ENCODE measurements at places on chromosomes 3 and 15.
A peak's percentile ranks its signal among the peaks of the same experiment; 100 is the strongest.

- DNase-seq = no peak
These were observed 144.2 kb upstream of the ABHD17C start for GRCh38 chr15:80550908-80551260.

GRCh38 chr3:128269006-128269775 is 115.9 kb downstream of the EEFSEC start:
- peak; percentile 33 for DNase-seq

DNA sequence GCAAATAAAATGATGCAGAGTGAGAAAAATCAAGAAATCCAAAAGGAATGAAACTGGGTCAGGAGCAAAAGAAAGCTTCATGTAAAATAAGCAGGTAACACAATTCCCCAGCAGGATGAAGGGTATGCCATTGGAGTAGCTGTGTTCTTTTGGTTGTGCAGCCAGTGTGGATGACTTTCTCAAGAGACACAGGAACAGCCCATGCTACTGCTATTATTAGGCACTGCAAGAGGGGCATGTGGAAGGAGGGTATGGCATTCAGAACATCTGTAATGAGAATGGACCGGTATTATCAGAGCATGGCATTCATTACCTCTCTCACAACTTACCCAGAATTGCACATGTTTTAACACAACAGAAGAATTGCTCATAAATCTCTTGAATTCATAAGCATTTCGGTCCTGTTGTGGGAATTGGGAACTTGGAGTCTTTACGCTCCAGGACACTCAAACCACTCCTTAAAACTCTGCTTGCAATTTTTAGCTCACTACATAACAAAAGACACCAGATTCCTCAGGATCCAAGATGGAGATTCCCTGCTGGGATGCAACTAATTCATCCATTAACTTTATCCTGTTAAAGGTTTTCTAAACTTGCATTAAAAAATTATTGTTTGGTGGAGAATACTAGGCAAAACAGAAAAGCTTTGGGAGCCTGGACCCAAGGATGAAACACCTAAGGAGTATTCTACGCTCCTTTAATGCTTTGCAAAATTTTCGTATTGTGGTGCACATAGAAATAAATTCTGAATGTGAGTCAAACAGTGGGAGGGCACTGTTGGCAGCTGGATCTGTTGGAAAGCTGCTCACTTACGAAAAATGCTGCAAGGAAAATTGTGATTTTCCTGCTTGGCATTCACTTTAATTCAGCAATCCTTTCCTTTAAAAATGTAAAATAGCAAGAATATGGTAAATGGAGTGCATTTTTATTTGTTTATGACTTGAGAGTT is 34.6 kb upstream of the CDIN1 start:
- no peak for DNase-seq

DNA sequence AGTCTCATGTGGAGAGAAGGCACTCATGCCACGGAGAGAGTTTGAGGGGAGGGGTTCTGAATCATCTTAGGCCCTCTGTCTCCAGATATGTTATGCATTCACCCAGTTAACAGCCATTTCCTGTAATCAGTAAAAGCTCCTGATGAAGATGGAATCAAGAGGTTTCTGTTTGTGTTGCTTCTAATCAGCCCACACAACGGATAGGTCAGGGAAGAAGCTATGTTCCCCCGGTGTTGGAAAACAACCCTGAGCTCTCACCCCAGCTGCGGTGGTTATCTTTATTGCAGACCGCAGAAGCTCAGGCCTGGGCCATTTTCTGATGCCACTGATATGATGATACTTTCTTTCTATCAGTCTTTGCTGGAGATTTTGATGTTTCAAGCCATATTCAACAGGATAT is 338.5 kb upstream of the ONECUT1 start:
- no peak for DNase-seq

DNA sequence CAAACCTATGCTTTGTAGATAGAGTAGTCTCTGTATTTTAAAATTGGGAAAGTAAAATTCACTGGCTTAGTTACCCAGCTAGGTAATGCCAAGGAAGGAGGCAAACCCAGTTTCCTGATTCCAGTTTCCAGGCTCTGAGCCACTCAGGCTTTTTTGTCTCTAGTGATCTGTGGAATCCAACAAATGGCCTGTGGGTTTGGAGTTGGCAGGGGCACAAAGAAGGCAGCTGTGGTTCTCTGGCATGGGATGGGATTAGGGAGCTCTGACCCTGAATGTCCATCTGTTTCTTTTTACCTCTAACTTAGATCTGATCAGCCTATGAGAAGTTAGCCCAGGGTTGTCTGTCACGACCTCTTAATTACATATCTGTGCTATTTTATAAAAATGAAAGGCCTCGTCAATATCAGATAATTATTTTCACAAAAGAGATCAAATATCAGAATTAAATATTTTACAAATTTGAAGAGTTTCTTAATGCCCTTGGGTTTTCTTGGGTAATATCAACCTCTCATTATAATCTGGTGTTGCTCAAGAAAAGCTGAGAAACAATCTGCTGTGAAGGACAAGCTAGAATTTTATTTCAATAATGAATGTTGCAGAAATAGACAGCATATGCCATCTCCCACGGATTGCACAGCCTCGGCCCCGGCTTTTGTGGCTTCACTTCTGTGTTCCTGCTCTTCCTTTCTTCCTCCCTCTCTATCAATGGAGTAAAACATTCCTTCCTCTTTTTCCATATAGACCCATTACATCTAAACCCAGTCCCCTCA is 63.7 kb upstream of the DAZL start:
- no peak for DNase-seq

GRCh38 chr3:115859002-115859807 is 235.9 kb downstream of the GAP43 start:
- peak; percentile 44 for DNase-seq

DNA sequence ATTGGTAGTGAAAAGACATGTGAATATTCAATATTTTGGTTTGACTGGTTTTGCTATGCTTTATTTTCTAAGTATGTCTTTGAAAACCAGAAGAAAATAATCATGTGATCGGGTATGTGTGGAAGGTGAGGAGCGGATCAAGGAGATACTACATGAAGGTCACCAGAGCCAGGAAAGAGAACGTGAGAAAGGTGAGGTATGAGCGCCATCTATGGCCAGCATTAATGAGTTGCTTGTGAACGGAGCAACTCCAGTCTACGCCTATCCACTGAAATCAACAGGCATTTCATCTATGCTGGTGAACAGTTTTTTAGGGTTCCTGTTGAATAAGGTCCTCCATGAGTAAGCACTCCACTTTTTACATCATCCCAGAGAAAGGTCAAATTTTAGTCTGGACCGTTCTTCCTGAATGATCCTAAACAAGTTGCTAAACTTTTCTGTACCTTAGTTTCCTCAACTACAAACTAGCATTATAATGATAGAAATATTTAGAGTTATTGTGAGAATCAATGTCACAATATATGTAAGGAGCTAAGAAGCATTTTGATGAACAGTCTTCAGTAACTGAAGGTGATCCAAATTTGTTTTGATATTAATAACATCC is 1435.2 kb upstream of the CADM2 start:
- peak; percentile 65 for DNase-seq

GRCh38 chr15:82298520-82298919 is 35.9 kb downstream of the SAXO2 start:
- DNase-seq = no peak

DNA sequence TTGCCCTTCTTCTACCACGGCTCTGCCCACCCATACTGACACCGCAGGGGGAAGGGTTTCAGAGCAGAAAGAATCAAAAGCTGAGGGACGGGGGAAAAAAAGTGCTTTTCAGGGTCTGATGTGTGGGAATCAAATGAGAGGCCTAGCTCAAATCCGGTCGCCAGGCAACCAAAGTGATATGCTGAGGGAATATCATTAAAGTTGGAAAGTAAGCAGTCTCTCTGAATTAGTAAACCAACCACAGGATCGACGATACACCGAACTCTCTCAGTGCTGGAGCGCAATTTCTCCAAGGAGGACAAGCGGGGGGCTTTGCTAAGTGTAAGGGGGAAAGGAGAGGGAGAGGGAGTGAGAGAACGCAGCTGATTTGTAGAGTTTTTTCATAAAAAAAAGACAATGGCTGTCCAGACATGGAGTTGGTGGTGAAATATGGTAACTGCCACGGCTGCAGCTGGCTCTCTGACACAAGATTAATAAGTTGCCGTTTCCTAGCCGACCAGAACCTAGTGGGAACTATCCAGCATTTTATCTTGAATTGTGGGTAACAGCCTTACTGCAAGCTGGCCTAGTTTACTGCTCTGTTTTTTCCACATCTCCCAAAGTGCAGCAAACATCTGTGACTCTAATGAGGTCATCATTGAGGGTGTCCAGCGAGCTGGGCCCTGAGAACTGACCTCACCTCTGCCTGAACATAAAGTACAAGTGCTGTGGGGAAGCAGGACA is 530.2 kb downstream of the SOX2 start:
- DNase-seq = peak; percentile 86

- DNase-seq = no peak
These were observed 1.0 kb upstream of the RBPMS2 start for GRCh38 chr15:64776402-64776786.

DNA sequence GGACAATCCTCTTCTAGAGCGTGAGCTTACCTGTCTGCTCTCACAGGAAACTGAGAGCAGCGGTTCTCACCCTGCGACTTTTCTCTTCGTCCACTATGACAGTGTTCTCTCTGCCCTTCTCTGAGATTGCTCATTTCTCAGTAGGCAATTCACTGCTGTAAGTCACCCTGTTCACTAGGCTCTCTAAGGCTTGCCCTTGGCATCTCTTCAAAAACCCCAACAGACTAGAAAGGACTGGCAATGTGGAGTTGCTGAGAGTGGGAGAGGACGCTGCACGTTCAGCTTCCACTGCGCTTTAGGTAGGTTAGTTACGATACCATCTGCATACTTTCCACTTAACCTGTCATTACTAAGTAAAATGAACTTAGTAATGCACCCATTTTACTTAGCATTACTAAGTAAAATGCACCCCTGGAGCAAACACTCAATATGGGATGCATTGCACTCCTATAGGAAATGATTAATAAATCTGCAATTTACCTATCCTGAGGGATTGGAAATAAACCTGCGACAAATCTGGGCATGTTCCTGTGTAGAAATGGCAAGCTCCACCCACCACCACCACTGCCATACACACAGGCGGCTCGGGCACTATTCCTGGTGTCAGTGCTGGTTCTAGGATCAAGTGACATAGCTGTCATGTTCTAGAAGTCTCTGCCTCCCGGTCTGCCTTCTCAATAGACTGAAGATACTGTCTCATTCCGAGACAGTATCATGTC is 21.4 kb downstream of the XPC start:
- no peak for DNase-seq

- DNase-seq = no peak
These were observed 4.6 kb downstream of the TLE3 start for GRCh38 chr15:70093070-70093469.

DNA sequence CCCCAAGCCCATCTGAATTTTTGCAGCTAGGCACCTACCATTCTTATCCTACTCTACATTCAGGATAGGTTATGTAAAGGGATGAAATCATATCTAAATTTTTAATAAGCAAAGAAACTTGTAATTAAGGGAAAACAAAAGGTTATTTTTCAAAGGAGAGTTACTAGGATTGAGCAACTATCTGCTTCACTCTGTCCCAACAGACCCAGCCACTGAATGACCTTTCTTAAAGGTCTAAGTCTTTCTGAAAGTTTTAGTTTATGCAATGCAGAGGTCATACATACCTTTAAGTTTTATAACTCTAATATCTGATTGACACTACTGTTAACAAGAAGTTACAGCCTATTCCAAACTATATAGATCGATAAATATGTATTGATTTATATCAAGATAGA is 209.2 kb upstream of the CTNNB1 start:
- DNase-seq = no peak

DNA sequence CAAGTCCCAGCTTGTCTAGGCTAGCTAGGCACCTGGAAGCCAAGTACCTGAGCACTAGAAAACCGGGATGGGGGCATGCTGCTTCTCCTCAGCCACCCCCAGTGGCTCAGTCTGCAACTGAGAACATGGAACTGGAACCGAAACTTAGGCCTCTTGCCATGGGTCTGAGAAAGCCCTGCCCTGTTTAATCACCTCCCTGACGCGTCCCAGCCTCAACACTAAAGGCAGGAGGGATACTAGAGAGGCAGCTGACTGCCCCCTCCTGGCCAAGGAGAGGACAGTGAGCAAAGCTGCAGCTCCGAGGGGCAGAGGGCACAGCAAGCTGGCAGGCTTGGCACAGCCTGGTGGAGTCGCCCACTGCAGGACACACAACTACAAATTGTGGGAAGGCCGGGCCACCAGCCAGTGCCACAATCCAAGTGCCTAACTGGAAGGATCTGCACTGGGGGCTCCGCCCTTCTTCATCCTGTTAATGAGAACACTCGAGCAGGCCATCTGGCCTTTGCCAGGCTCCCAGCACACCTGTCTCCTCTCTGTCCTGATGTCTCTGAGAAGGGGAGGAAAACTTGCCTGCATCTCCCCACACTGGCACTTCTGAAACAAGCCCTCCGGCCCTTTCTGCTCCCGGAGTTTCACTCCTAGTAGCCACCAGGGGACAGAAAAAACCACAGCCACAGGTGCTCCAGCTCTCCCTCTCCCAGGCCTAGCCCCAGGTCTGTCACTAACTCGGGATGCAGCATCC is 53.7 kb downstream of the BDH1 start:
- DNase-seq = peak; percentile 74

DNA sequence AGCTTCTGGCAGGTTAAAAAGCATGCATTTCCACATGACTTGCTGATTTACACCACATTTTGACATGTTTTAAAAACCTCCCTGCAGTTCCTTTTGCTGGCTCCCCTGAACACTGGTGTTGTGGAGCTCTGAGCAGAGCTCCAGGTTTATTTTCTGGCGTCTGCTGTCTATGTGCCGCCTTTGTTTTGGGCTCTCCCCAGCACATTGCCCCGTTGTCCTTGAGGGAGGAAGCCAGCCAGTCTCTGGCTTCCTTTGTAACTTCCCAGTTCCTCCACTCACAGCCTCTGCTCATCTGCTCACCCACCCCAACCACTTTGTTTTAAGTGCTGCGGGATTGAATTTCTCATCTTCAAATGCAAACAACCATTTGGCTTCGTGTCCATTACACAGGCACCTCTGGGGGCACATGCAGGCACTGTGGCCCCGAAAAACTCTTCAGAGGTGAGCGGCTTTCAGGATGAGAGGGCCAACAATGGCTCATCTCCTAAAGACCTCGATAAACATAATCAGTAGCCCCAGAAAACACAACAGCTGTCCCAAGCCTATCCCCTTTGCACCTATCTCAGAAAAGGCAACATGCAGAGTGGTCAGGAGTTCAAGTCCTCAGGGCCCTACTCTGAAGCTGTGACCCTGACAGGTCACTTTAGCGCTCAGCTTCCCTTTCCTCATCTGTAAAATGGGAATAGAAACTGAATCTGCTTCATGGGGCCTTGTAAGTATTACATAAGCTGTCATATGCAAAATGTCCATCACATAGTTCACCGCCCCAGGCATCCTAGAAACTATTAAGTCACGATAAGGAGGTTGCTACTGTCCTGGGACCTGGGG is 1.3 kb upstream of the MEF2A start:
- no peak for DNase-seq
